Pulmonary artery endothelial cell (primary cell): ENCODE measurements at places on chromosomes 3 and 15. TPM values are rescaled to one million over a fixed set of nuclear protein-coding genes. Genes with fewer than 3 reads are reported as not detected.

The EPB42 gene
- not detected in 2 replicates for total RNA-seq

The INKA1 gene
- 20.4 and 21.5 TPM in 2 replicates for total RNA-seq

The ACTRT3 gene
- 4.0 and 5.1 TPM in 2 replicates for total RNA-seq

The CNTN3 gene
- 1.8 and 3.7 TPM in 2 replicates for total RNA-seq

The NR1I2 gene
- 0.11 TPM in 1 of 2 replicates, not detected in the other for total RNA-seq

The ZNF860 gene
- total RNA-seq: 1.6 and 3.2 TPM in 2 replicates

The LRTM1 gene
- total RNA-seq: not detected in 2 replicates

The RCN2 gene
- total RNA-seq: 43.5 and 56.6 TPM in 2 replicates

The TMC3 gene
- total RNA-seq: not detected in 2 replicates

The TUSC7 gene
- not detected in 2 replicates for total RNA-seq

DNA sequence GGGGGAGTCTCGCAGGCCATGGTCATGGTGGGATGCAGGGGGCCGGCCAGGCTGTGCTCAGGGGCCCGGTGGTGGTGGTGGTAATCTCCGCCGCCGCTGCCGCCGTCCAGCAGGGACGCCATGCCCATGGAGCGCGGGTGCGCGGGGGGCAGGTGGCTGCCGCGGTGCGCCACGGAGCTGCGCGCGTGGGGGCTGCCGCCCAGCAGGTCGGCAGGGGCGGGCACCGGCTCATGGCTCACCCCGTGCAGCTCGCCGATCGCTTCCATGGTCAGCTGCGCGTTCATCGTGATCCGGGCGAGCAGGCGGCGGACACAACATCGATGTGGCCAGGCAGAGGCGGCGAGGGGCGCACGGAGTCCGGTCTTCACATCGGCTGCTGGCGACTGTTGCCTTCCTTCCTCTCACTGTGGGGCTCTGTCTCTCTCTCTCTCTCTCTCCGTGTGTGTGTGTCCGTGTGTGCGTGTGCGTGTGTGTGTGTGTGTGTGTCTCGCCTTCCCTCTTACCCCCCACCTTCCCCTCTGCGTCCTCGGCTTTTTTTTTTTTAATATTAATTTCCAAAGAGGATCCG is 451 bp downstream of the ONECUT1 start:
- DNase-seq: no peak

DNA sequence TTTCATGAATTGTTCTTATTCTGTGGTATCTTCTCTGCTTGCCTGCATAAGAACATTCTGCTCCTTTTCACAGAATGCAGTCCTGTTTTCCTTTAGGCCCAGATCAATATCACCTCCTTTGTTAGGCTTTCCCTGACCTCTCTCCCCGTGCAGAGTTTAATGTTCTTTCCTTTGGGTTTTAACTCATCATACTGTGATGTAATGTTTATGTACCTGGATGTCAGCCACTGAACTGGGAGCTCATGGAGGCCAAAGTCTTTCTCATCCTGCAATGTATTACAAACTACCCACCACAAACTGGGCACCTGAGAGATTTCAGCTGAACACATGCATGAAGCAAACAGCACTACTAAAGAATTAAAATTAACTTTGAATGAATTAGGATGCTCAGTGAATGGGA is 192.8 kb upstream of the RORA start:
- DNase-seq: no peak

- no peak for DNase-seq
Observed at GRCh38 chr3:136992115-136992514, 34.3 kb downstream of the IL20RB start.

- DNase-seq: no peak
Observed at GRCh38 chr3:111688190-111688800, 93.1 kb upstream of the ZBED2 start.

DNA sequence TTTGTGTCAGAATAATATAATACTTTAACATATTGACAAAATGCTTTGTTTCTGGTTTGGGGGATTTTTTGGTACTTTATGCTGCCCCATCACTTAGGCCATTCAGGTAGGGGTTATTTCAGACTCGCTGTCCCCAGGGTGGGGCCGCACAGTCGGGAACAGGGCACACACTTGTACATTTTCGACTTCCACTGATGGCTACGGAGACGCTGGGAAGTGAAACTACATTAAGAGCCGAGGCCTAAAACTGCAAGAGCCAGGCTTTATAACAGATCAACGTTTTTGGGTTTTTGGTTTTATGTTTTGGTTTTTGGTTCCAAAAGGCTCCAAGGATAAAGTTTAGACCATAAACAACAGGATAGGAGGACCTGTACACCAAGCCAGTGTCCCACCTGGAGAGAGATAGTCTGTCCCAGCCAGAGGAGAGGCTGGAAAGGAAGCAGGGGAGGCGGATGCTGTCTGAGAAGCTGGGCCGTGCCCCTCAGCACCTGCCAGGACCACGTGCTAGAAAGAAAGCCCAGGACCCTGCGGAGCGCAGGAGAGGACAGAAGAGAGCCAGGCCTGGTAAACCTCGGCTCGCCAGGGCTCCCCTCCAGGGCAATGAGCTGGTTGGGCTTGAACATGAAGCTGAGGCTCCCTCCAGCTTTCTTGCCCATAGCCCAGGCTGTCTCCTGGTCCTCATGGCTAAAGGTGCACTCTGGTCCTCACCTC is 111.7 kb downstream of the CHSY1 start:
- DNase-seq: no peak

DNA sequence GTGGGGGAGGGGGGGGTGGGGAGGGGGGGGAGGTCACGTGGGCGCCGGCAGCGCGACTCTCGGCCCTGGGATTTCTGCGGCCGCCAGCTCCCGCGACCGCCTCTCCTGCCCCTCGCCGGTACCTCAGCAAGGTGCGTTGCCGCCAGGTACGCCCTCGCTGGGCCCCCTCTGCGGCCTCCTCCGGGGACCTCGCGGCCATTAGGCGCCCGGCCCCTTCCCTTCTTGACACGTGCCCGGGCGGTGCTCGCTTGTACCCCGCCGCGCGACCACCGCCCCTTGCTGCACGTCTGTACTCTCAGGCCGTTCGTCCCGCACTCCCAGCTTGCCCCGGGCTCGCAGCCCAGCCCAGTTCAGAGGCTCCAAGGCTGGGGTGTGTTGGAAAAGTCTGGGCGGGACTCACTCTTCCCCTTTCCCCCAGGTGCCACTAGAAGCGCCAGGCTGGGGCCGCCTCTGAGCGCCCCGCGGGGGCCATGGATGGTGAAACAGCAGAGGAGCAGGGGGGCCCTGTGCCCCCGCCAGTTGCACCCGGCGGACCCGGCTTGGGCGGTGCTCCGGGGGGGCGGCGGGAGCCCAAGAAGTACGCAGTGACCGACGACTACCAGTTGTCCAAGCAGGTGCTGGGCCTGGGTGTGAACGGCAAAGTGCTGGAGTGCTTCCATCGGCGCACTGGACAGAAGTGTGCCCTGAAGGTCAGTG is at the start of gene MAPKAPK3:
TSS of gene MAPKAPK3 (plus strand) at position 56 of the 696 bp plus-strand sequence. CDS start at position 471, 415 bp downstream.
- DNase-seq: no peak

- DNase-seq: no peak
Observed at GRCh38 chr3:33887478-33887877, 89.0 kb downstream of the PDCD6IP start.

- DNase-seq: peak; percentile 56
Observed at GRCh38 chr3:47365213-47366153, 15.3 kb upstream of the PTPN23 start.

DNA sequence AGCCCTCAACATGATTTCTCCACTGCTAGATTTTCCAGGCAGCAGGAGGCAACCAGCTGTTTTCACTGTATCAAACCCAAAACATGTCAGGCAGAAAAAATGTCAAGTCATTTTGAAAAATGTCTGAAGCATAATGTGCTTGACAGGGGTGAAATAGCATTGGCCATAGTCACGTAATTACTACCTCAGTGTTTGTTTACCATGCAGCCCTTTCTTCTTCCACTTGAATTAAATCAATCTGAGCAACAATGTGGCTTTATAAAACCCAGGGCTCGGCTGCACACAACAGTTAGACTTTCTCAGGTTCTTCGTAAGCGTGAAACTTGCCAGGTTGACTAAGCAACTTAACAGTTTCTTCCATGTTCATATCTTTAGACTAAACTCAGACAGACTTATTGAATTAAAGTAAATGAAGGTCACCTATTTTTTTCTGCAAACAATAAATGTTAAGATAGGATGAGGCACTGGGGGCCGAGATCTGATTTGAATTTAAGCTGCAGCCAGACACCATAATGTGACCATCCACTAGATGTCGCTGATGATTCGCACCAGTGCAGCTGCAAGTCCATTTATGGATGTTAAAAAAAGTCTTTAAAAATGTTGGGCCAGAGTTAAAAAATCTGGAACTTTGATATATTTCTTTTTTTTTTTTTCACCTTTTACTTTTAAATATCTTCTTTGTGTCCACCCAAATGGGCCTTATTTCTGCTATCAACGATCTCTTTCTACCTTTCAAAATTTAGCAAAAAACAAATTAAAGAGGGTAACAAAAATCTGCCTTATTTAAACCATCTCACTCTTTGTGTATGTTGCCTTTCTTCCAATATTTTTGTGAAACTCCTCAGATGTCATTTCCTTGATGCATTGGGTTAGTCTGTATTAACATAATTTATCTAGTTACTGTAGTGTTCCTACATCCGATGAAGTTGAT is 305.9 kb downstream of the CACNA2D3 start:
- DNase-seq: peak; percentile 11

DNA sequence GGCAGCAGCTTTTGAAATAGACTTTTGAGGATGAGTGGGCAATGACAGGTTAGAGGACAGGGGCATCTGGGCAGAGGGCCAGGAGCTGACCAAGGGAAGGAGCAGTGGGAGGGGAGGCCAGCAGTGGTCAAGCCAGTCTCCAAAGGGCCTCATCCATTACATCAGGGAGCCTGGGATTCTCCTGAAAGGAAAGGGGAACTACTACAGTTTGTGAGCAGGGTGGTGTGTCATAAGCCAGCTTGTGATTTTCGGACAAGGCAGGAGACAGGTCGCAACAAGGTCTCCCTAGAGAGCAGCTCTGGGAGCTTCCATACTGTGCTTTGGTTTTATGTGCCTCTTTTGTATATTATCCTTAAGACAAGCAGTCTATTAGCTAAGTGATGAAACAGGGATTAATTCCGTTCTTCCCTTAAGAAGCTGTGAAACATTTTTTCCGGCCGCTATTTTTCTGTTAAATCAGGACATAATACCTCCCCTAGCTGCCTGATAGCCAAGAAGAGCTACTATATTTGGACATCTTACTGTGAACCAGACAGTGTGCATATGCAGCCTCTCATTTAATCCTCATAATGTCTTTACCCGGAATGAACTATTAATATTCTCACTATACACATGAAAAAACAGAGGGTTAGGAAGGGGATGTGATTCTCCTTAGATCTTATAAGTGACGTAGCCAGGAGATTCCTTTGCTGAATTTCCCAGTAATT is 46.4 kb downstream of the C2CD4B start:
- DNase-seq: no peak

DNA sequence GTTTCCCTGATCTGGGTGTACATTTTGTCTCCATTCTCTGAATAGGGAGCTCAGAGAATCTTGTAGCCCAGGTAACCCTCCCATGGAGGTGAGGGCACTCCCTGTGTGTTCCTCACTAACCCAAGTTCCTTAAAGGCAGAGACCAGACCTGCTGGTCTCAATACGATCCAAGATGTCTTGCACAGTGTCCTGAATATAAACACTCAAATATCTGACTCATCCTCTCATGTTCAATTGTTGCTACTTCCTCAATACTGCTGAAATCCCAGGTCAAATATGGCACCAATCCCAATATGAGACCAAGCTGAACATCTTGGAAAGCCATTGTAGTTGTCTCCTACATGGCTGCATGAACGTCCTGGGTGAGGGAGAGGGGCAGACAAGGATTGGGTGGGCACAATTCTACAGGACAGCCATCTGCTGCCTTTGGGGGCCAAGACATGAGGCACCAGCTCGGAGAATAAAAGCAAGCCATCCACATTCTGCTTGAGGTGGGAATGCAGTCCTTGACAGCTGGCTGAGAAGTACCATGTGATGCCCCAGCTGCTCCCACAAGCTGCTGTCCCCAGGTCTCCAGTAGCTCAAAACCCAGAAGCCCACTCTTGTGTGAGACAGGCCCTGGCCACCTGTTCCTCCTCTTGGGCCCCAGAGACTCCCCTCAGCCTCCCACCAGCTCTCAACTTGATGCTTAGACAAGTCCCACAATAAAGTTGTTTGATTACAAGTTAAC is 18.2 kb downstream of the TBC1D2B start:
- no peak for DNase-seq

GRCh38 chr3:53195602-53196574 is 34.9 kb downstream of the PRKCD start:
- DNase-seq: no peak

GRCh38 chr15:97903971-97904572 is 56.4 kb upstream of the ARRDC4 start:
- no peak for DNase-seq

GRCh38 chr3:194265996-194266964 is 84.8 kb downstream of the CPN2 start:
- DNase-seq: no peak

DNA sequence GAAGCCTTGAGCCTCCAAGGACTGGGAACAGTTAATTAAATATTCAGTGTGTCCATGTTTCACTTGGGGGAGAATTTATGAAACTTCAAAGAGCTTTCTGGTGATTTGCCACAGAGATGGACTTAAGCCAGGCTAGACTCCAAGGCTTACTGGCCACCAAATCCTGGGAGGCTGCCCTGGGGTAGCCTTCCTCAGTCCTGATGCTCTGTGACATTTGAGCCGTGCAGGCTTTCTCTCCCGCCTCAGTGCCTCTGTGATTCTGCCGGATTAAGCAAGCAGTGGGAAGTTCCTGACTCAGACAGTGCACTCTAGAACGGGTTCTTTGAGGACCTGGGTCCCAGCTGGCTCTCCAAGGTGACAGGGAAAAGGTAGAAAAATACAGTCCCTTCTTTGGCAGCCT is 314.7 kb upstream of the ICE2 start:
- DNase-seq: no peak

- DNase-seq: no peak
Observed at GRCh38 chr15:48409623-48410022, 78.4 kb downstream of the DUT start.

- DNase-seq: no peak
Observed at GRCh38 chr3:188687389-188687788, 484.4 kb upstream of the TPRG1 start.

- no peak for DNase-seq
Observed at GRCh38 chr3:185926445-185926844, 11.4 kb downstream of the TRA2B start.

DNA sequence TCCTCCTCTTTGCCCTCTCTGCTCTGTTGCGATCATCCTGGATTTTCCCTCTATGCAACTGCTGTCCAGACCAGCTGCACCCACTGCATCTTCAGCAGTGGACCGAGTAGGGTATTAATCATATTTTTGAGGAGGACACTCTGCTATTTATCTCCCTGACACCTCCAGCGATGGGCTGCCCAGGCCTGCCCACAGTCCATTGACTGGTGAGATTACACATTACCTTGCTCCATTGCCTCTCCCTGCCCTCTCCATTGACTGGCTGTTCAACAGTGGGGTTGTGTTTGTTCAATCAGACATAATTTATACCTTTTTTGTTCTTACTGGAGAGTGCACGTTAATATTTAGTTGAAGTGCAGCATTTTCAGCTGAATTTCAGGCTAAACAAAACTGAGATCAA is 559.3 kb upstream of the ARRDC4 start:
- no peak for DNase-seq
